ENCODE measurements at places on chromosomes 2 and 18.

DNA sequence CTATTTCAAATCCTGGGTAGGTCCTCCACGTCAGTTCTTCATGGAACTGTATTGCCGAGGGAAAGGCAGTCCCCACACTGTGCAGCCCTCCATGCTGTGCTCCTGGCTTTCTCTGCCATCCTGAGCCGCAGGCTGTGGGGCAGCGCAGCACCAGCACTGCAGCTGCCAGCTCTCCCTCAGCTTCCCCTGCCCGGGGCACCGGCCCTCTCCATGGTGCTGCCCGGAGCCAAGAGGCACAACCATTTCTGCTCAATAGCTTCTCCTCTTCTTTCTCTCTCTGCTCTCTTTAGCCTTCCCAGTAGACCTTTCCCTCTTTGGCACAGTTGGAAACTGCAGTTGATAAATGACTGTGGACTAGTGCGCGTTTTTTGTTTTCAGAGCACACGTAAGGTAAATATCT, 12.1 kb downstream of the ANKRD23 start:
- no peak for DNase-seq

- DNase-seq = peak; percentile 63
Observed at GRCh38 chr2:158457826-158458616, 1.3 kb downstream of the PKP4 start.

- no peak for DNase-seq
Observed at GRCh38 chr18:22200611-22201225, 31.3 kb downstream of the GATA6 start.

DNA sequence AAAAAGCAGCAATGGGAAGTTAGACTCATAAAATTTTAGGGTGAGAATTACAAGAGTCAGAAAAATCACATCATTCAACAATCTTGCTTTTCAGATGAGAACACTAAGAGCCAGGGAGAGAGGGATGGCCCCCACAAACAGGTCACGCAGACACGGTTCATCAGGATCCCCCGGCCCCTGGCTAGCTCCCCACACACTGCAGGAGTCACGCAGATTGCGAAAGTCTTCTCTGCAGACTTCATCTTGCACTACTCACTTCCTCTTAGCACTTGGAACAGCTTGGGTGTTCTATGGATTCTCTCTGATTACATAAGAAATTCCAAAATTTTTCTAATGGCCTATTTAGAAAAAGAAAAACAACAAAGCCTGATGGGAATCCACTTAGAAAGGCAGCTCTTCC, 21.6 kb upstream of the SULT1C2 start:
- DNase-seq = no peak

DNA sequence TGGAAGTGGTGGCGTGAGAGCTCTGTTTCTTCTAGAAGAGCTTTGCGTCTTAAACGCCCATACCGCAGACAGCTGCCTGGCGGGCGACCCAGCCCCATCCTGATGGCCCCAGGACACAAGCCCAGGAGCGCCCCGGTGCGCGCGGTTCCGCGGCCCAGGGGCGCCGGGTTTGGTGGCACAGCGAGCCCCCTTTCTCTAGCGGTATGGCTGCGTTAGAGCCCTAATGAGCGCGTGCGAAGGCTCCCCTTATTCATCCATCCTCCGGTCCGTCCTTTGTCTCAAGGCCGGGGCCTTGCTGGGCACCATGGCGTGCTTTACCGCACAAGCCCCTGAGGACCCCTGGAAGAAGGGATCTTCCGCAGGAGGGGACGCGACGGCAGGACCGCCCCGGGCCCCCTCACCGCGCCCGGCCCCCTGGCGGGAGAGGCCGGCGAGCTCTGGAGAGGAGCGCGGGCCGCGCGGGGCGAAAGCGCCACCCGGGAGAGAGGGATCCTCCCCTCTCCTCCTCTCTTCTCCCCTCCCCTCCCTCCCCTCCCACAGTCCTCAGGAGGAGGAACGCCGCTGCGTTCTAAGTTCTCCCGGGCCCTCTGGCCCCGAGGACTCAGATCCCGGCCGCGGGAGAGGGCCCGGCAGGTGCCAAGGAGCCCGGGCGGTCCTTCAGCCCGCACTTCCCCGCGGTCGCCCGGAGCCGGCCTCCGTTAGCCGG, 626 bp upstream of the SLC1A4 start:
- DNase-seq = peak; percentile 37

DNA sequence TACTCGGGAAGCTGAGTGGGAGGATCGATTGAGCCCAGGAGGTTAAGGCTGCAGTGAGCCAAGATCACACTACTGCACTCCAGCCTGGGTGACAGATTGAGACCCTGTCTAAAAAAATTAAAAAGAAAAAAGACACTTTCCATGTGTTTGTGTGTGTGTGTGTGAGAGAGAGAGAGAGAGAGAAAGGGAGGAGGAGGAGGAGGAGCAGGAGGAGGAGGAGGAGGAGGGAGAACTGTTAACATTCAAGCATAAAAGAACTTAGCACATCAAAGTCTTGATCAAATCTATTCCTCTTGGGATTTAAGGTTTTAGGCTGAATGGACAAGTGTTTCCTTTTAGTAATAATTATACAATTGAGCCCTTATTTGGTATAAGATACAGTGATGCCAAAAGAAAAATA, 75.5 kb downstream of the SPOPL start:
- DNase-seq = no peak

- DNase-seq = no peak
Observed at GRCh38 chr2:134261398-134262131, 7.7 kb downstream of the MGAT5 start.

DNA sequence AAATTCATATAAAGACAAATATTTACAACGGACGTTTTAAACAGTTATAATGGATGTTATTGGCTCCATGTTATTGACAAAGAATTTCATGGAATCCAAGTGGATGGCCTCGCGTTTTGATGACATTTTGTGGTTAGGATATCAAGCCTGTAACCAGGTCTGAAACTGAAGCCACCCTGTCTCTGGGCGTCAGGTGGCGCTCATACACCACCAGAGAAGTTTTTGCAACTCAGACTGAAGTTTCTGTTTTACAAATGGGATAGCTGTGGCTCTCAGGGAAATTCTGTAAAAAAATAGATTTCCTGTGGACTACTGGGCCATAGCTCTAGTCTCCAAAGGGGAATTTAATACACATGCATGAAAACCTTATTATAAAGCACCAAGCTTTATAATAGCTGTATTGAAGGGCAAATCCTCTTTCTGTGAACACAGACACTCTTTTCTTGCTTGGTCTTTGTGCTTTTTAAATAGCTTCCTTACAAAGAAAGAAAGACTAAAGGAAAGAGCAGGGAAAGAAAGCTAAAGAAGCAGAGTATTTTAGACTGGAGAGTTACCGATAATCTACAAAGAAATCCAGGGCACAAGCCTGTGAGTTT, 86.7 kb downstream of the C18orf54 start:
- no peak for DNase-seq

- DNase-seq = no peak
Observed at GRCh38 chr18:3901811-3902210, 451.8 kb downstream of the TGIF1 start.

GRCh38 chr2:26959331-26959730, 11.1 kb upstream of the MAPRE3 start:
- no peak for DNase-seq

DNA sequence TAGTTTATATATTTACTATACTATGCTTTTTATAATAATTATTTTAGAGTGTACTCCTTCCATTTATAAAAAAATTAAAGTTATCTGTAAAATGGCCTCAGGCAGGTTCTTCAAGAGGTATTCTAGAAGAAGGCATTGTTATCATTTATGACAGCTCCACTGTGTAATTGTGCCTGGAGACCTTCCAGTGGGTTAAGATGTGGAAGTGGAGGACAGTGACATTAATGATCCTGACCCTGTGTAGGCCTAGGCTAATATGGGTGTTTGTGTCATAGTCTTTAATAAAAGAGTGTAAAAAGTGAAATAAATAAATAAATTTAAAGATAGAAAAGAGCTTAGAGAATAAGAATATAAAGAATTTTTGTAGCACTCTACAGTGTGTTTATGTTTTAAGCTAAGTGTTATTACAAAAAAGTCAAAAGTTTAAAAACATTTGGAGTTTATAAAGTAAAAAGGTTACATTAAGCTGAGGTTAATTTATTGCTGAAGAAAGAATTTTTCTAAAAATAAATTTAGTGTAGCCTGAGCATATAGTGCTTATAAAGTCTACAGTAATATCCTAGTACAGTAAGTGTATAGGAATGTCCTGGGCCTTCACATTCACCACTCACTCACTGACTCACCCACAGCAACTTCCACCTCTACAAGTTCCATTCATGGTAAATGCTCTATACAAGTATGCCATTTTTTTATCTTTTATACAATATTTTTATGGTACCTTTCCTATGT, 190.0 kb upstream of the SESTD1 start:
- no peak for DNase-seq

DNA sequence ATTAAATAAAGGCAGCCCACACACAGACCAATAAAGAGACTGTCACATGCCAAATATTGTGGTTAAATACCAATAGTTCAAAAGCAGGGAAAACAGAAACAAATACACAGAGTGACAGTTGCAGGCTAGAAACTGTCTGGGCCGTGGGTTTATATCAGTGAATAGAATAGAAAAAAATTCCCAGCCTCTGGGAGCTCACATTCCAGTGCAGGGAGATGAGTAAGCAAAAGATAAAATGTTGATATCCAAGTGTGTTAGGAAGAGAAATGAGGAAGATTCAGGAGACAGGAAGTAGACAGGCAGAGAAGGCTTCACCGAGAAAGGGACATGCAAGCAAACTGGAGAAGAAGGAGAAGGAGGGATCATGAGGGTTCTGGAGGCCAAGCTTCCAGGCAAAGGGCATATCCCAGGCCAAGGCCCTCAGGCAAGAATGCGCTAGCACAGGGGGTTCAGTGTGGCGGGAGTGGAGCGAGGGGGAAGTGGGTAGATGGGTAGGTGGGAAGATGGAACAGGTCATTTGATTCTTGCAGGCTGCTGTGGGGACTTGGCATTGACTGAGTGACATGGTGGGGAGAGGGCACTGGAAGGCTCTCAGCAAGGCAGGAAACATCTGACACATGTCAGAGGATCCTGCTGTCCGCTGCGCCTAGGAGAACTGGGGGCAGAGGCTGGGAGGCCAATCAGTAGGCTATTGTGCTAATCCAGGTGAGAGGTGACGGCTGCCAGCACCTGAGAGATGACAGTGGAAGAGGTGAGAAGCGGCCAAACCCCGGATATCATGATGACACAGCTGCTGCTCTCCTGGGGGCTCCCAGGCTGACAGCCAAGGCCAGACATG, 89.2 kb downstream of the ZBTB7C start:
- no peak for DNase-seq

GRCh38 chr2:189514104-189514503, 66.5 kb downstream of the SLC40A1 start:
- no peak for DNase-seq

- DNase-seq = no peak
Observed at GRCh38 chr2:226352941-226353560, 446.6 kb downstream of the IRS1 start.

DNA sequence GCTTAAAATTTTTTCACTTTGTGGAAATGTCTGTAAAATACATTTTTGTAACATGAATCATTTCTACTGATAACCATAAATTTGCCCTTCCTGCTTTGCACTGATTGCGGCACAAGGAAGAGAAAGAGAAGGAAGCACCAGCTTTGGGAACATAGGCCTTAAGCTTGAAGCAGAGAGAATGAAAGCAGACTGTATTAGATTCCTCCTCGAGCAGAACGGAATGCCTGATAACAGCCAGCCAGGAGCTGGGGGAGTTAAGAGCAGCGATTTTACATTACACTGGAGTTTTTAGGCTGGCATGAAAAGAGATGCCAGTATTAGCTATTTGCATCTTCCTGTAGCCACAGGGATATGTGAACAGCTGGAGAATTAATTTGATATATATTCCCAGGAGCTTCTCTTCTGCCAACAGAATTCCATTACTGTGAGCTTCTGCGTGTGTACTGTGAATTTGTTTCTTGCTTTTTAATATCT, 33.5 kb downstream of the CRIM1 start:
- no peak for DNase-seq

- DNase-seq = no peak
Observed at GRCh38 chr2:157922336-157922735, 46.2 kb upstream of the ACVR1 start.

GRCh38 chr2:112831946-112832840, 4.4 kb downstream of the IL1B start:
- no peak for DNase-seq

GRCh38 chr2:44324971-44325426, 36.3 kb downstream of the PREPL start:
- no peak for DNase-seq

GRCh38 chr2:3606028-3606369, 11.1 kb downstream of the COLEC11 start:
- DNase-seq = no peak

- DNase-seq = no peak
Observed at GRCh38 chr2:190535121-190535439, 558 bp upstream of the NEMP2 start.

DNA sequence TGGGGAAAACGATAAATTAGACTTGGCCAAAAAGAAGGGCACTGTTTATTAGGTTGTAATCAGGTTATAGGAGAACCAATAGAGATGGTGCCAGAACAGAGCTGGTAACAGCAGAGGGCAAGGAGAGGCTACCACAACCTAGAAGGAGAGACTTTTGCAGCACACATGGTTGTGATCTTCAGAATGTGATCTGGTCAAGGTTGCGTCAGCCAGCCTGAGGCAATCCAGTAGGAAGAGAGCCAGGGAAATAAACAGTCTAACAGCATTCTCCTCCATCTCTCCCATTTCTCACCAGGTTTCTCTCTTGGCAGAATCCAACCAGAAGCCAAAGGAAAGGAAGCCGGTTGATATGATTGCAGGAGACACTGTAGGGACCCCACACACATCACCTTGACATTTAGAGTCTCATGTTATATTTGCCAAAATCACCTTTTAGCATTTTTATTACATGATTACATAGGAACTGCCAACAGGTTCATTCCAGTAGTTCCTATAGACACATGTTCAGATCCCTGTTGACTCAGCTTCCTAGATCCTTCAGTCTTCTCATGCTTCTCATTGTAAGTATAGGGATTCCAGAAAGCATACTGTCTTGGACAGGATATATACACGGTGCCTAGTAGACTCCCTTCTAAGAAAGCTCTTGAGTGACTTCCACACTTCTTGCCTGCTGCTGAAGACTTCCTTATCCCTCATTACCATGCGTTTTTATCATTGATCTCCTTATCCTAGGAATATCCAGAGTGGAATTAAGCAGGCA, 17.6 kb upstream of the SPATS2L start:
- no peak for DNase-seq

- no peak for DNase-seq
Observed at GRCh38 chr2:70182689-70183088, 8.1 kb downstream of the C2orf42 start.

GRCh38 chr2:166612214-166612613, 118.2 kb upstream of the SCN7A start:
- no peak for DNase-seq

GRCh38 chr2:219739866-219740440, 112.5 kb downstream of the SLC4A3 start:
- no peak for DNase-seq

GRCh38 chr18:33594799-33595198, 16.8 kb downstream of the ASXL3 start:
- no peak for DNase-seq
